ENCODE measurements at places on chromosomes 2 and 18.

- DNase-seq: no peak
Observed at GRCh38 chr2:207616185-207616584, 9.0 kb downstream of the METTL21A start.

- DNase-seq: no peak
Observed at GRCh38 chr2:229335330-229335729, 64.2 kb upstream of the PID1 start.

GRCh38 chr2:144513388-144514101 is 6.4 kb downstream of the ZEB2 start:
- no peak for DNase-seq

DNA sequence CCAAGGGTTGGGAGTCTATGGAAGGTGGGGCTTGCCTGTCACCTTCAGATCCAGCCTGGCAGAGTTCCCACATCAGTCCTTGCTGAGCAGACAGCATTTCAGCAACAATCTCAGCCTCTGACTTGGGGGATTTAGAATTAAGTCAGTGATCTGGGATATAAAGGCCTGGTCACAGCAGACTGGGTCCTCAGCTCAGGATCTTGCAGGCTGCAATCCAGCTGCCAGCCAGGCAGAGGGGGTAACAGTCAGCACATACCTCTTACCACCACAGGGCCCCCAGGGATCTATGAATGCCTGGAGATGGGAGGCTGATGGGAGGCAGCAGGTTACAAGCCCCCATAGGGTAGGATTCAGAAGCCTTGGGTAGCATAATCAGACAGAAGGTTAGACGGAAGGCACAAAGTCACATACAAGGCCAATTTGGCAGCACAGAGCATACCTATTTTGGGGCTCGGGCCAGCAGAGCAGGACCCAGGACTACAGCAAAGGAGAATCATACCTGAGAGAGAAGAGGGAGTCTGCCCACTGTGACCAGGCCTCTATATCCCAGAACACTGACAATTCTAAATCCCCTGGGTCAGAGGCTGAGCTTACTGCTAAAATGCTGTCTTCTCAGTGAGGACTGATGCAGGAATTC is 163.5 kb downstream of the MTCL1 start:
- no peak for DNase-seq

- DNase-seq: no peak
Observed at GRCh38 chr18:49999128-49999527, 185.8 kb upstream of the ACAA2 start.

GRCh38 chr2:6972067-6972710 is 55.0 kb downstream of the RNF144A start:
- no peak for DNase-seq

DNA sequence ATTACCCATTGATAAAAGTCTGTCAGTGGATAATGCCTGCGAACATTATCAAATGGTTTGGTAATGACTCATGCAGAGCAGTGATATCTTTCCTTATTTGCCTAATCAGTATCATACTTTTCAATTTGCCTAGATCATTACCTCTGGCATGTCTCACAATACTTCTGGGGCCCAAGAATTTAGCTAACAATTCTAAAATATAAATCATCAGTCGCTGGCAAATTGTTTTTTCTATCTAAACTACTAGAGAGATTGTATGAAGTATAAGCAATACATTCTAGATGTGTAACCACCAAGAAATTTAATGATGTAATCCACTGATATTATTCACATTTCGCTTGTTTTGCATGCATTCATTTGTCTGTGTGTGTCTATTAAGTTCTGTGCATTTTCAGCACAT is 191.2 kb upstream of the CDH19 start:
- no peak for DNase-seq

DNA sequence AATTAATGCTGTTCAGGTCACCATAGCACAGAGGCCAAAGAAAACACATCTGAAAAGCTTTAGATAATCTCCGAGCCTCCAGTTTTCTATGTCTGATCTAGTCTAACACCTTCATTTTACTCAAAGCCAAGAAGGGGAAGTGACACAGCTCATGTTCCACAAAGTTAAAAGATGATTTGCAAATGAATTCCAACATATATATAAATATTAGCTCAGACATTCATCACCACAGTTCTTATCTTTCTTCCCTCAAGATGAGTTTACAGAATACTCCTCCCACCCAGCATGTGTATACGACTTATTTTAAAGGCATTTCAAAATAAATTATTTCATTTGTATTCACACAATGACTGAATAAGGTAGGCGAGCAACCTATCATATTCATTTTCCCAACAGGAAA is 82.4 kb downstream of the AAK1 start:
- DNase-seq: no peak

DNA sequence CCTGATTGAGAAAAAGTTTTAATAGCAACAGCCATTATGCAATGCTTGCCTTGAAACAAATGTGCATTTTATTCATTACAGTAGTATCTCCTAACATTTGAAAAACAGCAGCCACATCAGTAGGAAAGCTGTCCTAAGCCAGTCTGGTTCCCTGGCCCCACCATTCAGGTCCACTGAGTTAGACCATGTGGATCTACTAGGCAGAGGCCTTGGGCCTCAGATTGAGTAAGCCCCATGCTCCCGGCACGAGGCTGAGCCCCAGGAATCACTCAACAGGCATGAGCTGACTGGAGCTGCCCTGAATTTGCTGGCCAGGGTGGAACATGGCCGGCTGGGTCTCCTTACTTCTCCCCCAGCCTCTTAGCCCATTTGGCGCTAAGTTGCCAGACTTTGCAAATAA is 103.4 kb downstream of the ZFP36L2 start:
- no peak for DNase-seq

DNA sequence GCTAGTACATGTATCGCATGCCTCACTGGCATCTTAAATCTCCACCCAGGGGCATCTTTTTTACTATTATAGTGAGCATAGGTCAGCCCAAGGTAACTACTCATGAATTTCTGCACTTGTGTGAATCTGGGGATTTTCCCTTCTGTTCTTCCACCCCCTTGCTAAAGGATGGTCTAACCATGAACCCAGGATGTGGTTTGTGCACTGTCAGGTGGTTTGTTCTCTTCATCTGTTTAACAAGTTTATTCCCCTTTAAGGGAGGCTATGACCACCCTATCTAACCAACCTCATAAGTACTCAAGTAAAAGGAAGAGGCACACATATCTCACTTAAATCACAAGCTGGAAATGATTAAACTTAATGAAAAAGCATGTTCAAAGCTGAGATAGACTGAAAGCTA is 243.0 kb downstream of the RPRM start:
- no peak for DNase-seq

- no peak for DNase-seq
Observed at GRCh38 chr18:9741793-9742523, 33.9 kb downstream of the RAB31 start.

DNA sequence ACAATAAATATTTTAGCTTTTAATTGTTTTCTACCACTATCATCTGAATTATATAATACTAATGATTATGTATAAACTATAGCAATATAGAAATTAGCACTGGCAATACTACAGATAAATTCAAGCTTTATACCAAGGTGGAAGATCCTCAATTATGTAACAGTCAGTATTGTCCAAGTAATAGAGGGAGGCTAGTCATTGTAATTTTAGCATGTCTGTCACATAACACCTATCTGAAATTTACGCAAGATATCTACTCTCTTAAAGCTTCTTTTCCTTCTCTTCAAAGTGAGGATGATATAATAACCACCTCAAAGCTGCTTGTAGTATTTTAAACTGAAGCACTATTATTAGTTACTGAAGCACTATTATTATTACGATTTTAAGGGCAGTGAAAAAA is 12.2 kb downstream of the KCNJ3 start:
- no peak for DNase-seq

DNA sequence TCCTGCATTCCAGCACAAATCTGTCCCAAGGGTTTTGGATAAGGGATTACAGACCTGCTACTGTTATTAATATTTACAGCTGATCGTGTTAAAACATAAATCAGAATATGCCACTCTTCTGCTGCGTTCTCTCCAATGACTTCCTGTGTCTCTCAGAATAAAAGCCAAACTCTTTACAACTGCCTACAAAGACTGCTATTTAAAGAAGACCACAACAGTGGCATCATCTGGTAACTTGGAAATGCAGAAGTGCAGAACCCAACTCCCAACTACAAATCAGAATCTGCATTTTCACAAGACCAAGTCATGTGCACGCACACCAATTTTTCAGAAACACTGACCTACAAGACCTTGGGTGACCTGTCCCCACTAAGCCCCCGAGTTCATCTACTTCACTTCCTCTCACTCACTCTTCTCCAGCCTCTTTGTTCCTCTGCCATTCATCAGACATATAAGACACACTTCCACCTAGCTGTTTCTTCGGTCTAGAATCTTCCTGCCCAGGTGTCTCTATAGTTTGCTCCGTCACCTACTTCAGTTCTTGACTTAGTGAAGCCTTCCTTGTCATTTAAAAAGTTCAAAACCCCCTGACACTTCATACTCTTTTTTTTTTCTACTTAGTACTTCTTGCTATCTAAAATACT is 36.0 kb downstream of the CHN1 start:
- no peak for DNase-seq
